IMR-90 (cell line): ENCODE measurements at places on chromosomes 5 and 9. TPM values are rescaled to one million over a fixed set of nuclear protein-coding genes. Genes with fewer than 3 reads are reported as not detected.
A peak's percentile ranks its signal among the peaks of the same experiment; 100 is the strongest.

- H3K27me3 ChIP-seq = no peaks in the 10 kb centered on the region
- H3K4me3 ChIP-seq = no peak overlapping the region
- H3K36me3 ChIP-seq = no peaks in the 10 kb centered on the region
- no peak for DNase-seq
Measured at GRCh38 chr9:28329323-28329722, 756.0 kb upstream of the C9orf72 start.

- no peak overlapping the region for H3K4me3 ChIP-seq
- H3K4me1 ChIP-seq = no peaks in the 10 kb centered on the region
- no peak overlapping the region for H3K27ac ChIP-seq
- DNase-seq = no peak
- H3K27me3 ChIP-seq = no peaks in the 10 kb centered on the region
Measured at GRCh38 chr9:71071633-71072032, 49.8 kb downstream of the TRPM3 start.

GRCh38 chr9:13845460-13845859, 468.5 kb downstream of the NFIB start:
- no peak overlapping the region for H3K4me3 ChIP-seq
- H3K27ac ChIP-seq = no peak overlapping the region
- peak; percentile 57 for DNase-seq
- H3K27me3 ChIP-seq = no peaks in the 10 kb centered on the region
- no peaks in the 10 kb centered on the region for H3K36me3 ChIP-seq

DNA sequence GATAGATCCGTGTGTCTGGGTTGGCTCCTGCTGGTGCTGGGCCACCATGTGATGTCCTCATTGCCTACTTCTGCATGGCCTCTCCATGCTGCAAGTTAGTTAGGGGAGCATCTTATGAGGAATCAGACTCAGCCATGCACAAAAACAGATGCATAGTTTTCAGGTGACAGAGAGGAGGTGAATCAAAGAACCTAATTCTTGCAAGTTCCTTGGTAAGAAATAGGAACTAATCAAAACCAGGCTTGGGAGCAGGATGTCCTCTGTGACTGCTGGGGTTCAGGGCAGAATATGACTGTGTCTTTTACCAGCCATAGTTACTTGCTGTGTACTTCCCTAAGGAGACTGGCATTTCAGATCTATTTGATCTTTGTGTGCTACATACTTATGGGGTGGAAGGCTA, 61.6 kb downstream of the C9orf152 start:
- H3K4me3 ChIP-seq = no peak overlapping the region
- peaks cover 30% of the 10 kb centered on the region for H3K4me1 ChIP-seq
- H3K27me3 ChIP-seq = no peaks in the 10 kb centered on the region

DNA sequence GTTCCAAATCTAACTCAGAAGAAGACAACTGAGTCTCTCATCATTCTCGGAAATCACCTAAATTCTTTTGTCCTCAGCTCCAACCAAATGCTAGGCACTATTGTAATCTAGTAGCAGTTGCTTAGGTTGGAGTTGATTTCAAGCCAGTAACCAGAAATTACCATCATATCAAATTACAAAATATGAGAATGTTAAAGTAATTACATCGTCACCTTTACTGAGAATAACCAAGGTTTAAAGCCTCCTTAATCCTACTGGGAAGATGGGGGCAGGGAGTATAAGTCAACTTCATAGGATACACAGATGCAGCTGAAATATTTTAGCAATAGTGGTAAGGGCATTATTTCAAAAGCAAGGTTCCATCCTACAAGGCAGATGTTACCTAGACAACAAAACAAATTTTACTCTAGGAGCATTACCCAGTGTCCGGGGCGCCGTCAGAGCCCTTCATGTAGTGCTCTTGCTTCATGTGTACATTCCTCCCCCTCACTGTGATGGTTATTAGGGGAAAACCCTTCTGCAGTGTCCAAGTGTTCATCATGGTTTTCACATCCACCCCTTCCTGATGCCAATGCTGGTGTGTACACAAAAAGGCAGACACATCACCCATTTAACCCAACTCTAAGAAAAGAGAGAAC, 19.5 kb downstream of the ERAP1 start:
- H3K4me1 ChIP-seq = peaks cover 7% of the 10 kb centered on the region
- no peaks in the 10 kb centered on the region for H3K27me3 ChIP-seq
- H3K4me3 ChIP-seq = no peak overlapping the region
- H3K27ac ChIP-seq = no peak overlapping the region

GRCh38 chr5:39464088-39464487, 39.3 kb upstream of the DAB2 start:
- H3K4me1 ChIP-seq = peaks cover 3% of the 10 kb centered on the region
- no peak overlapping the region for H3K27ac ChIP-seq
- no peak for DNase-seq
- H3K36me3 ChIP-seq = no peaks in the 10 kb centered on the region

DNA sequence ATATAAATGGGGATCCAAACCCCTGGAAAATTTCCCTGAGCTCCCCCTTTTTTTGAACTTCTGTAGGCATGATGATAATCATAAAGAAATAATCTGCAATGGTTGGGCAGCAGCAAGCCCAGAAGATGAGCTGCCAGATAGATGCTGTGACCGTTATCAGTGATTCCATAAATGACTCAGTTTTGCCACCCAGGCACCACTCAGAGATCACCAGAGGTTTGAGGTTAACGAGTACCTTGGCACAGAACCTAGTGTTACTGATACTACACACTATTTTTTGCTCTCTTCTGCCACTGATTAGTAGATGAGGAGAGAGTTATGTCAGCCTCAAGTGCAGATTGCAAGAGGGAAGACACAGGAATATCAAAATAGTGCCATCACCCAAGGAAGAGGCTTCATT, 199.3 kb upstream of the PTGER4 start:
- no peak overlapping the region for H3K4me3 ChIP-seq
- no peaks in the 10 kb centered on the region for H3K36me3 ChIP-seq
- no peak for DNase-seq
- H3K27ac ChIP-seq = no peak overlapping the region

ADAMTS6 gene
- polyA plus RNA-seq = 21.0 and 23.9 TPM in 2 replicates

EFNA5 gene
- 1.4 and 1.5 TPM in 2 replicates for polyA plus RNA-seq
